Anterior cingulate cortex (tissue), 58 donors: ENCODE measurements at places on chromosomes 3 and 15.

- DNase-seq = no peak
Measured at GRCh38 chr3:25478211-25478757, 50.2 kb downstream of the RARB start.

DNA sequence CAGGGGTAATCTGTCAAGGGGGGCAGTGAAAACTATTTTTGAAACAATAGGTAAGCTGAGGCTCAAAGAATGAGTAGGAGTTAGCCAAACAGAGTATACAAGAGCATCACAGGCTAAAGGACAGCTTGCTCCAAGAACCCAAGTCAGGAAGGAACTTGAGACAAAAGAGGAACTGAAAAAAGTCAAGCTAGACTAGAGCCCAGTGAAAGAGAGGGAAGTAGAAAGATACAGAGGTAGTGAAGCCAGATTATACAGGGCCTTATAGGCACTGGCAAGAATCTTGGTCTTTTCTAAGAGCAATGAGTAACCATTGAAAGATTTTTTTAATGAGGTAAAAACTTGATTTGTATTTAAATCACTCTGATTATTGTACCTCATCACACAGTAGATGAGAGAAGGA lies 69.9 kb downstream of the FILIP1L start:
- DNase-seq = no peak

DNA sequence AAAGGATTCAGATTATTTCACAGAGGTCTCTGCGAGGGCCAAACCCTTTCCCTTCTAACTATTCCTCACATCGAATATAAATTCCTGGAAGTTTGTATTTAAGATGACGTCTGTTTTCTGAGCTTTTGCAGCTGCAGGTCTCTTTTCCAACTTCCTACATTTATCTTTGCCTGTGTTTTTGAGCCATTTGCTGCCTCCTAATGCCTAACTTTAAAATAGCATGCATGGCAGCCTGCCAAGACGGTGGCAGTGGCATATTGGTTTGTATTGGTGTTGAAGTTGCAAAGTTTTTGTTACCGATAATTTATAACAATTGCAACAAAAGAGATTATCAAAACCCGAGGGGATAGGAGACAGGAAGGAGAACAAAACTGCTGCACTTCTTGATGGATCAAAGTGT lies 187.1 kb upstream of the DNAJC19 start:
- peak; percentile 40 for DNase-seq

GRCh38 chr3:134326126-134326525 lies 48.1 kb downstream of the AMOTL2 start:
- no peak for DNase-seq

DNA sequence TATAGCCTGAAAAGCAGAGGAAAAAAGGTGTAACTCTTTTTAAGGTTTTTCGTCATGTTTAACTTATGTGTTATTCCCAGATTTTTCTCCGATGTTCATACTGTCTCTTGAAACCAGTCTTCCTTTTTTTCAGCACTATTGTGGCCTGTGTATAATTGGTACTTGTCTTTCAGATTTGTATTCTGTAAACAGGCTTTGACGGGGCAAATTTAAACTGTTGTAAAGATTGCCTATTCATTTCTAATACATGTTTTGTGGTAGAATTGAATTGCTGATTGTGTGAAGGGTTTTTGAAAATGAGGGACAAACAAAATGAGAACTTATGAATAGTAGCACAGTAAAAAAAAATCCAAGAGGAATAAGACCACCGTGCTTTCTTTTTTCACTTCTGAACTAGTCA lies 33.6 kb downstream of the AKAP13 start:
- no peak for DNase-seq

GRCh38 chr15:95832668-95833067 lies 497.8 kb upstream of the NR2F2 start:
- no peak for DNase-seq
